Keratinocyte (primary cell): ENCODE measurements at places on chromosomes 5 and 9. TPM values are rescaled to one million over a fixed set of nuclear protein-coding genes. Genes with fewer than 3 reads are reported as not detected.

DNA sequence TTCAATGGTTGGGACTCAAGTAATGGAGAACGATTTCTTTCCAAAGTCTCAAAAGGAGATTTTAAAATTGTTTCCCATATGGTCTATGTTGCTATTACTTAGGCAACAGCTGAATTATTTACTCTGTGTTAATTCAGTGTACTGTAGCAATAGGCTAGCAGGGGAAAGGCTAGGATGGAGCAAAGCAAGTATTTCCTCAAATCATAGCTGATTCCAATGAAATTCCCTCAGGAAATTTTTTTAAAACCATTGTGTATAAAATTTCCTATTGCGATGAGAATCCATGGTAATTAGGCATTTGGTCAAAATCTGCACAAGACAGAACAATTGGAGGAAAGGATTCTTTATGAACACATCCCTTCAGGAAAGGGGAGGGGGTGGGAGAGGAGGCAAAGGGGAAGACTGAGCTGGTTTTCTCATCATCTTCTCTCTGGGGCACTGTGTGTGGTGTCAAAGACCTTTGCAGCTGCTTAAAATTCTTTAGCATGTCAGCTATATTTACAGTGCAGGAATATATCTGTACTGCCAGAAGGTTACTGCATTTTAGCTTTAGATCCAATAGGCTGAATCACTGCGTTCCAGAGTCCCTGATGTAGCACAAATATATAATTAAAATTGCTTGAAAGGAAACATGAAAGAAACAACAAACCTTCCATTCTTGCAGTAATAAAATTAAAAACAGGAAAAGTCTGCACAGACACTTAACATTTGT, 95.3 kb downstream of the ZNF608 start:
- peak overlapping the region; percentile 70 for H3K4me3 ChIP-seq
- H3K36me3 ChIP-seq: no peaks in the 10 kb centered on the region
- H3K27me3 ChIP-seq: no peaks in the 10 kb centered on the region
- DNase-seq: no peak

- no peaks in the 10 kb centered on the region for H3K36me3 ChIP-seq
- no peaks in the 10 kb centered on the region for H3K27me3 ChIP-seq
- H3K4me3 ChIP-seq: no peak overlapping the region
- no peak overlapping the region for H3K27ac ChIP-seq
- H3K4me1 ChIP-seq: peaks cover 2% of the 10 kb centered on the region
Measured at GRCh38 chr5:132747616-132748440, 602 bp downstream of the CCNI2 start.

DNA sequence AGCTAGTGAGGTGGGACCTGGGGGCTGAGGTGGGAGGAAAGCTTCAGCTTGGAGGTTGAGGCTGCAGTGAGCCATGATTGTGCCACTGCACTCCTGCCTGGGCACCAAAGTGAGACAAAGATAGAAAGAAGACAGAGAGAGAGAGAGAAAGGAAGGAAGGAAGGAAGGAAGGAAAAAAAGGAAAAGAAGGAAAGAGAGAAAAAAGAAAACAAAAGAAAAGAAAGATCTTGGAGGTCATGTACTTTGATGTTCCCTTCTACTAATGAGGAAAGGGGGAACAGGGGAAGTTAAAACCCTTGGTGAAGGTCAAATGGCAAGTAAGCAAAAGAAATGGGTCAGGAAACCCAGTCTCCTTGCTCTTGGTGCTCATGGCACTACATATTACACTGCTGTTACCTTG, 2.4 kb upstream of the RAI14 start:
- no peak overlapping the region for H3K27ac ChIP-seq
- H3K27me3 ChIP-seq: no peaks in the 10 kb centered on the region
- no peak for DNase-seq
- no peak overlapping the region for H3K4me3 ChIP-seq

- H3K27ac ChIP-seq: no peak overlapping the region
- DNase-seq: no peak
- H3K36me3 ChIP-seq: no peaks in the 10 kb centered on the region
- no peaks in the 10 kb centered on the region for H3K4me1 ChIP-seq
- no peak overlapping the region for H3K4me3 ChIP-seq
Measured at GRCh38 chr5:123438902-123439301, 15.7 kb upstream of the CEP120 start.

DNA sequence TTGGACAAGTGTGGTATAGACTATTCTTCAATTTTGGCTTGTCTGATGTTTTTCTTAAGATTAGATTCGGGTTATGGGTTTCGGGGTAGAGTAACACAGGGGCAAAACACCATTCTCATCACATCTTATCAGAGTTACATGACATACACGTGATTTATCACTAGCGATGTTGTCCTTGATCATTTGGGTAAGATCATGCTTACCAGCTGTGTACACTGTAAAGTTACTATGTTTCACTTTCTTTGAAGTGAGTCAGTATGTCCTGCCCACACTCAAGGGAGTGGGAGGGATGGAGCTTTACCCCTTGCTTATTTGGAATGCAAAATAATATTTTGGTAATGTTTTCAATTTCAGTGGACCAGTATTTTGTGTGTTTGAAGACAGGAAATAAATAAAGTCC, 101.8 kb upstream of the TAF11L2 start:
- H3K27ac ChIP-seq: no peak overlapping the region
- no peaks in the 10 kb centered on the region for H3K27me3 ChIP-seq
- H3K4me1 ChIP-seq: peaks cover 16% of the 10 kb centered on the region
- no peak for DNase-seq
- H3K36me3 ChIP-seq: no peaks in the 10 kb centered on the region

GRCh38 chr9:135924628-135925338, 17.4 kb upstream of the CAMSAP1 start:
- no peak overlapping the region for H3K4me3 ChIP-seq
- DNase-seq: no peak
- peaks cover 14% of the 10 kb centered on the region for H3K4me1 ChIP-seq
- no peaks in the 10 kb centered on the region for H3K27me3 ChIP-seq

DNA sequence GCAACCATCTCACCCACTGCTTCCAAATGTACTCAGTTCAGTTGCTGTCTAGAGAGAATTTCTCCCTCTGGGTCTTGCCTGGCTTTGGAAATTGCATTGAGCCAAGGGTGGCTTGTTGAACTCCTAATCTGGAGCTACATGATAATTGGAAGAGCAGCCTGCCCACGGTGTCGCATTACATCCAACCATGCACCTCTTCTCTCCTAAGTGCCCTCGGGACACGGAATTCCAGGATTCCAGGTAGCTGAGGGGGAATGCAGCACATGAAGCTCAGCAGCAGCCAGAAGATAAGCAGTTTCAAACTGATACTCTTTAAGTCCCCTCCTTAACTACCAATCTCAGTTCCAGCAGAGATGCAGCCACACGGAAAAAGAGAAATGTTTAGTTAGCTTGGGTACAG, 509.4 kb upstream of the KLF4 start:
- H3K27me3 ChIP-seq: no peaks in the 10 kb centered on the region
- peaks cover 2% of the 10 kb centered on the region for H3K4me1 ChIP-seq
- no peak for DNase-seq
- no peaks in the 10 kb centered on the region for H3K36me3 ChIP-seq

GRCh38 chr9:37377688-37378612, 44.5 kb upstream of the GRHPR start:
- H3K36me3 ChIP-seq: no peaks in the 10 kb centered on the region
- H3K4me1 ChIP-seq: no peaks in the 10 kb centered on the region
- no peak overlapping the region for H3K27ac ChIP-seq
- H3K4me3 ChIP-seq: no peak overlapping the region

GRCh38 chr5:151924564-151925301, at the start of gene GLRA1:
TSS of gene GLRA1 (minus strand) at chr5:151924851. CDS start at chr5:151924549, 302 bp downstream.
- no peaks in the 10 kb centered on the region for H3K4me1 ChIP-seq
- H3K4me3 ChIP-seq: no peak within 1 kb of the TSS
- no peak for DNase-seq
- H3K36me3 ChIP-seq: no peaks in the 10 kb centered on the region
- H3K27ac ChIP-seq: no peak within 1 kb of the TSS
- H3K27me3 ChIP-seq: peaks cover 15% of the 10 kb centered on the region

- DNase-seq: no peak
- H3K36me3 ChIP-seq: peaks cover 5% of the 10 kb centered on the region
- H3K27me3 ChIP-seq: no peaks in the 10 kb centered on the region
- H3K4me3 ChIP-seq: no peak overlapping the region
Measured at GRCh38 chr5:98794001-98794400, 20.5 kb downstream of the RGMB start.

DNA sequence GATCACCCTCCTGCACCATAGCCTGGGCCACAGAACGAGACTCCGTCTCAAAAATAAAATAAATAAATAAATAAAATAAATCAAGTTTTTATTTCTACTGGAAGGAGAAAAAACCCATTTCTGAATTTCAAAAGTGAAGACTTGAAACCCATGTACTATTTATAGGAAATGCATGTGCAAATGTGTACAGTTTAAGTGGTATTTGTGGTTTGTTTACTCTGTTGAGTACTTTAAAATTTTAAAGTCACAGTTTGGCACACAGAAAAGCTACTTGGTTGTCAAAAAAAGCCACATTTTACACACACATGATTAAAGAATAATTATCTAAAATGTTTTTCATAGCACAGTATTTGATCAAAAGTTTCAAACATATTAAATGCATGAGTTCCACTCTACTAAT, 43.6 kb downstream of the NR3C1 start:
- DNase-seq: no peak
- peaks cover 9% of the 10 kb centered on the region for H3K4me1 ChIP-seq
- no peak overlapping the region for H3K4me3 ChIP-seq
- H3K27me3 ChIP-seq: no peaks in the 10 kb centered on the region
- peaks cover 1% of the 10 kb centered on the region for H3K36me3 ChIP-seq

DNA sequence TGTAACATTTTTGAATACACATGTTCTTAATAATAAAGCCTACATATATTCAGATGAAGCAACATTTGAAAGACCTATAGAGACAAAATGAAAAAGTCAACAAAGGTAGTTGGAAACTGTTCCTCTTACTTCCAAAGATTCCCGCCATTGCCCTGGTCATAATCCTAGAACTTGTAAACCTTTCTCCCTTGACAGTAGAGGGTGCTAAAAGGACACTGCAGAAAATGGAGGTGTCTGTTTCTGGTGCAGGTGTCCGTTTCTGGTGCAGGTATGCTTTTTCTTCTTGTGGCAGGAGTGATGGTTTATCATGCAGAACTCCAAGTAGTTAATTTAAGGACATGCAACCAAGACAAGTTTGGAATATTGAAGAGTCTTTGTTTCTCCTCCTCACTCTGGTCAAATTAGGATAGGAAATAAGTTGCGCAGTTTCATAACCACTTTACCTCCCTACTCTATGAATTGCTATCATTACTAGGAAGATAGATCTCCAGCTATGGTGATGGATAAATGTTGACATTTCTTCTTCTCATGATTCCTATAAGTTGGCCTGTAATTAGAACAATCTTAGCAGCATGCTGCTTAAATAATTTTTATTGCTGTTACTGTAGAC, 56.0 kb upstream of the FAM174A start:
- H3K27me3 ChIP-seq: no peaks in the 10 kb centered on the region
- H3K27ac ChIP-seq: no peak overlapping the region
- H3K36me3 ChIP-seq: no peaks in the 10 kb centered on the region
- H3K4me1 ChIP-seq: no peaks in the 10 kb centered on the region

GRCh38 chr9:136311051-136312008, 7.4 kb upstream of the CCDC187 start:
- no peak for DNase-seq
- no peak overlapping the region for H3K4me3 ChIP-seq
- no peaks in the 10 kb centered on the region for H3K4me1 ChIP-seq
- H3K27me3 ChIP-seq: peaks cover 10% of the 10 kb centered on the region
- H3K27ac ChIP-seq: no peak overlapping the region

DNA sequence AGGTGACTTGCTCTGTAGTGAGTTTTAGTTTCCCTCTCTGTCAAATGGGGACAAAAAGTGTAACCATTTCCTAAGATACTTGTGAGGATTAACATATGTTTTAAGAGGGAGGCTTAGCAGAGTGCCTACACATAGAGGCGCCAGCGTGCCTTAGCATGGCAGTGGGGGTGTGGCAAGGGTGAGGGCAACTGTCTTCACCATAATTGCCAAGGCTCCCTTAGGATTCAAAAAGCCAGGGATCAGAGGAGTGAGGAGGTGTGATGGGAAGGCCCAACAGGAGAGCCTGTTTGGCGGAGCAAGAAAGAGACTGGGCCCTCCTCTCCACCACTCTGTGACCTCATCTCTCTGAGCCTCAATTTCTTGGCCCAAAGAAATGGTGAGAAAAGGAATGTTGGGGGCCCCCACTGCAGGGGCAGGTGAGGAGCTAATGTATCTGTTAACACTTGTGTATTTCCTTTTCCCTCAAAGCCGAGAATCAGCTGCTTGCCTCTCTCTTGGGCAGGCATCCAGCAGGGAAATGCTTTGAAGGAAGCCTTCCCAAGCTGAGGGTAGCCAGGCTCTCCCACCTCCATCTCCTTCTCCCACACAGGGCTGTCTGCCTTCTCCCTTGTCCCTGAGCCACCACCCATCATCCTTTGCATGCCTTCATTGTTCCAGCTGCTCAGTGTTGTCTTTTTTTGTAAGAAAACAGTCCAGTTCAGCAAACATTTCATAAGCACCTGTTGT, 76.0 kb downstream of the DAB2IP start:
- peaks cover 10% of the 10 kb centered on the region for H3K36me3 ChIP-seq
- no peak overlapping the region for H3K4me3 ChIP-seq
- DNase-seq: no peak
- H3K27me3 ChIP-seq: no peaks in the 10 kb centered on the region

GRCh38 chr5:139695178-139695573, 47.0 kb downstream of the CXXC5 start:
- no peaks in the 10 kb centered on the region for H3K27me3 ChIP-seq
- H3K36me3 ChIP-seq: no peaks in the 10 kb centered on the region
- peaks cover 5% of the 10 kb centered on the region for H3K4me1 ChIP-seq
- H3K4me3 ChIP-seq: no peak overlapping the region
- no peak for DNase-seq
- no peak overlapping the region for H3K27ac ChIP-seq

DNA sequence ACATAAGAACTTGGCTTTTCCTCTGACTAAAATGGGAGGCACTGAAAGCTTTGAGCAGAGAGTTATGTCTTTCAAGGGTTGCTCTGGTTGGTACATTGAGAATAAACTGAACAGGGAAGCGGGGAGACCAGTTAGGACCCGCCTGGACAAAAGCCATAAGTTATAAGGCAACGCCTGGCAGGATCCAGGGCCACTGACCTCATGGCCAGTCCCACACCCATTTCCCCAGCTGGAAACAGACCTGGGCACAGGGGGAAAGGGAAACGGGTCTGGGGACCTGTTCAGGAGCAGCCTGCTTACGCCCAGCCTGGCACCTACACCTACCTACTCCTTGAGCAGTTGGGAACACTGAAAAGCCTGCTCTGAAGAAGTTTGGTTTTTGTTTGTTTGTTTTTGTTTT, 1.3 kb downstream of the SPINK4 start:
- no peak overlapping the region for H3K27ac ChIP-seq
- H3K4me3 ChIP-seq: no peak overlapping the region
- no peaks in the 10 kb centered on the region for H3K36me3 ChIP-seq
- peaks cover 2% of the 10 kb centered on the region for H3K4me1 ChIP-seq
- H3K27me3 ChIP-seq: no peaks in the 10 kb centered on the region

C9orf153 gene
- polyA plus RNA-seq: 0.05 to 0.09 TPM in 2 of 3 replicates, not detected in the other

DMRT2 gene
- 0.04 TPM in 1 of 3 replicates, not detected in the others for polyA plus RNA-seq

CCNH gene
- 41.3 to 56.5 TPM (median 43.4 TPM) in 3 replicates for polyA plus RNA-seq

SLC36A2 gene
- not detected in 3 replicates for polyA plus RNA-seq

AGXT2 gene
- not detected in 3 replicates for polyA plus RNA-seq

ZNF879 gene
- polyA plus RNA-seq: 1.8 to 2.5 TPM (median 2.2 TPM) in 3 replicates

SLC4A9 gene
- polyA plus RNA-seq: 0.04 to 0.14 TPM (median 0.07 TPM) in 3 replicates

COL15A1 gene
- polyA plus RNA-seq: 0.01 TPM in 1 of 3 replicates, not detected in the others

SELENOP gene
- polyA plus RNA-seq: 10.4 to 30.6 TPM (median 11.2 TPM) in 3 replicates

SH3GL2 gene
- polyA plus RNA-seq: 0.02 to 0.03 TPM in 2 of 3 replicates, not detected in the other

PRDM9 gene
- not detected in 3 replicates for polyA plus RNA-seq

PTPRD gene
- 0.10 to 0.81 TPM (median 0.14 TPM) in 3 replicates for polyA plus RNA-seq

ISL1 gene
- 2.4 to 4.5 TPM (median 4.4 TPM) in 3 replicates for polyA plus RNA-seq

SMC5 gene
- polyA plus RNA-seq: 8.1 to 16.5 TPM (median 9.1 TPM) in 3 replicates

FOCAD gene
- 28.9 to 33.1 TPM (median 31.6 TPM) in 3 replicates for polyA plus RNA-seq

FLT4 gene
- polyA plus RNA-seq: 0.03 to 0.05 TPM in 2 of 3 replicates, not detected in the other
